NCI-H187 (cell line): ENCODE measurements at places on chromosomes 2 and 18.
A peak's percentile ranks its signal among the peaks of the same experiment; 100 is the strongest.

DNA sequence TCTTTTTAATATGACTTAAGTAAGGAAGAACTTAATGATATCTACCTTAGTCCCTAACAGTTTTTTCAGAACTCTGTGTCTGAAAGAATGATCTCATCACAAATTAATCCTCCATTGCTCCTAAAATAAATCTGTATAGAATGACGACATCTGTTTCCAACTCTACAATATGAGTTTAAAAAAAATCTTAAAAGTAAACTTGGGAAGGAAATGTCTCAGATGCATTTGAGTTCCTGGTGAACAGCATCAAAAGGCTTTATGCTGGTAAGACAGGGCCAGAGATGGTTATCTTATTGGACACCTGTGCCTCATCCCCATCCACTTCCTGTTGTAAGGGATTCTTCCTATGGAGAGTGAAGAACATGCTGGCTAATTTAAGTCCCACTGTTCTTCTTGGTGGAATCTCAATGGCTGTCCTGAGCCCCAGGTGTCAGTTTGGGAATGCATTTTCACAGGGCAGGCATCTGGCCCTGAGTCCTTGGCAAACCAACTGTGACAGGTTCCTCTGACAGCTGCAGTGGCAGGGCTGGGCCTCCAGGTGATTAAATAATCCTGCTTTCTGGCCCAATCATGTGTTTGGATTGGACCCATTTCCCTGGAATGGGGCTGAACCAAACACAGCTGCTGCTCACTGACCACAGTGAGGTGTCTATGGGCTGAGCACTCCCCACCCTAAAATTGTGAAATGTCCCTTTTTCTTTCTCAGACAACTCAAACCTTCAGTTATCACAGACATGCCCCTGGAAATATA is 12.9 kb upstream of the NCKAP5 start:
- no peak for DNase-seq

GRCh38 chr2:96739076-96739632 is 710 bp downstream of the LMAN2L start:
- DNase-seq, result no peak

DNA sequence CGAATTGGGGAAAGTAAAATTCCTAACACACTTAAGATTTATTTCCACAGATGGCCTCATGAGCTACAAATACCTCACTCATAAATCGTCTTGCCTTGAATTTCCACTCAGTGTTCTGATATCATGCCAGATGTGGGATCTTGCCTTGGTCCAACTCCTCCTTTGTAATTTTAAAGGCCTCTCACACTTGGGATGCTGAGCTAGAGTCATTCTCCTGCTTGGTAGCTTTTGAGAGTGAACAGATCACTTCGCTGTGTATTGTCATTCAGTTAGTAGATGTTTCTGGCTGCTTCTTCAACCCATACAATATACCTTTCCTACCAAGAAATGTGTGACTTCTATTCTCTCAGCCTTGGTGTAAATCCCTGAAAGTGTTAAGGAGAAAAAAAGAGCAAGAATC is 309.2 kb downstream of the NRXN1 start:
- no peak for DNase-seq

DNA sequence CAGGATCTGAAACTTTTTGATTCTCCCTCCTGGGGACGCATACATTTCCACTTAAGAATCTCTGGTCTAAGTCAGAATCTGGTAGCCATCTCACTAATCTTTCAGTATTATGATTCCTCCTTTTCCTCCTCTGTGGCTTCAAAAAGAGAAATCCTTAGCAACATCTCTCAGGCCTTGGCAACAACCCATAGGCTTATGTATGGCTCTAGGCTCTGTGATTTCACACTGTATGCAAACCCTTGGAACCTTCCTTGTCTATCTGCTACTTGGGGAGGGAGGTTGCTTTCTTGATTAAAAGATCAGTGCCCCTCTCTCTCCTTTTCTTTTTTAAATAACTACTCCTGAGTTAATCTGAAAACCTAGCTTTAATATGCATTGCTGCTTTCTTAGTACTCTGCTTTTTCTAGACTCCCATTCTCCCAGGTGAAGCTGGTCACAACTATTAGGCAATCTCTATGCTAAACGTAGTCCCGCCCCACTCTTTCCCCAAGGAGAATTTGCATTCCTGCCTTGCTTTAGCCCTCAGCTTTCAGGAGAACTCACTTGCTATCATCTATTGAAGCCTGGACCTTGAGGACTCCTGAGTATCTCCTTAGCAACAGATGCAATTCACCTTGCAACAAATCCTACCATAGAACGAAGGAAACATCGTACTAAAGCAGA is 72.2 kb upstream of the L3MBTL4 start:
- DNase-seq, result no peak

- DNase-seq, result no peak
These were observed 121.3 kb upstream of the IL1R2 start for GRCh38 chr2:101870444-101870843.

DNA sequence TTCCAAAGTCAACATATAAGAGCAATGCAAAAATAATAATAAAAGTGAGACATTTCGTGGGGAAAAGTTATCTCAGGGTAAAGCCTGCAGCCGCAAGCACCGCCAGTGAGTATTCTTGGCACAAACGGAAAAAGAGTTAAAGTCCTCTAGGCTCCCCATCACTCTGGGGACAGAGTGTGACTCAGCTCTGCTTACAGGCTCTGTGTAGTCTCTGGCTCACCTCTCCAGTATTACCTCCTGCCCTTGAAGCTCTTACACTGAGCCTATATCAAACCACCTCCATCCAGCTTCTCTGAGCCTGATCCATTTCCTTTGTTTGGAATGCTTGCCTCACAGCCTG is 55.5 kb downstream of the MTHFD2 start:
- no peak for DNase-seq

DNA sequence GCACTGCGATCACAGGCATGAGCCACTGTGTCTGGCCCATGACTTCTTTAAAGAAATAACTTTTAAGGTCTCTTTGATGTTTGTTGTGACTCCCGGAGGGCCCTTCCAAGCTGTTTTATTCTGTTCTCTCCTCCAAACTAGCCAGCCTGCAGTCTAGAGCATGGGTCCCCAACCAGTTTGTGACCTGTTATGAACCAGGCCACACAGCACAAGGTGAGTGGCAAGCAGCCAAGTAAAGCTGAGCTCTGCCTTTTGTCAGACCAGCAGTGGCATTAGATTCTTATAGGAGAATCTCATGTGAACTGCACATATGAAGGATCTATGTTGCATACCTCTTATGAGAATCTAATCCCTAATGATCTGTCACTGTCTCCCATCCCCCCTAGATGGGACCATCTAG is 223.9 kb upstream of the RGPD4 start:
- no peak for DNase-seq

- no peak for DNase-seq
These were observed 52.5 kb downstream of the MARCHF4 start for GRCh38 chr2:216319771-216320170.

GRCh38 chr2:174012347-174013314 is 47.5 kb upstream of the SP3 start:
- no peak for DNase-seq

GRCh38 chr18:5196253-5197031 is 615 bp downstream of the AKAIN1 start:
- no peak for DNase-seq

DNA sequence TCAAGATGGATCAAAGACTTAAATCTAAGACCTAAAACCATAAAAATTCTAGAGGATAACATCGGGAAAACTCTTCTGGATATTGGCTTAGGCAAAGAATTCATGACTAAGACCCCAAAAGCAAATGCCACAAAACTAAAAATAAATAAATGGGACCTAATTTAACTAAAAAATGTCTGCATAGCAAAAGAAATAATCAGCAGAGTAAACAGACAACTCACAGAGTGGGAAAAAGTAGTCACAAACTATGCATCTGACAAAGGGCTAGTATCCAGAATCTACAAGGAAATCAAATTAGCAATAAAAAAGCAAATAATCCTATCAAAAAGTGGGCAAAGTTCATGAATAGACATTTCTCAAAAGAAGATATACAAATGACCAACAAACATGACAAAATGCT is 18.2 kb upstream of the ASB18 start:
- no peak for DNase-seq

DNA sequence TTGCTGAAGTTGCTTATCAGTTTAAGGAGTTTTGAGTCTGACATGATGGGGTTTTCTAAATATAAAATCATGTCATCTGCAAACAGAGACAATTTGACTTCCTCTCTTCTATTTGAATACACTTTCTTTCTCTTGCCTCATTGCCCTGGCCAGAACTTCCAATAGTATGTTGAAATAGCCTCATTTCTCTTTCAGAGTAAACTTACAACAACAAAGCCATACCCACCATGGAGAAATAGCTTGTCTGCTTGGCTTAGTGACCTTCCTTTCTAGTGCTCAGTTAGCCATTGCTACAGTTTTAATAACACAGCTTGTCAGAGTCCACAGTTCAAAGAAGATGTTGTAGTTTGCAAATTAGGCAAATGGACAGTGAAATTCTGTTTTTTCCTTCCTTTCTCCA is 228.0 kb downstream of the ETAA1 start:
- no peak for DNase-seq

GRCh38 chr2:37287966-37288365 is 36.7 kb downstream of the PRKD3 start:
- no peak for DNase-seq

- no peak for DNase-seq
These were observed 87.3 kb downstream of the TNFRSF11A start for GRCh38 chr18:62412231-62412979.

- DNase-seq, result peak; percentile 13
These were observed 84.0 kb downstream of the EVA1A start for GRCh38 chr2:75476761-75477160.

- DNase-seq, result no peak
These were observed 58.5 kb upstream of the MGAT5 start for GRCh38 chr2:134195341-134195740.

GRCh38 chr2:48910961-48911360 is 155.4 kb upstream of the LHCGR start:
- no peak for DNase-seq

GRCh38 chr2:110204408-110205385 is at the start of gene NPHP1:
Gene NPHP1, minus strand, starts transcription at chr2:110205013. Its CDS starts 45 bp downstream, at chr2:110204968.
- peak; percentile 8 for DNase-seq
